ENCODE measurements at places on chromosomes 13 and 19.

DNA sequence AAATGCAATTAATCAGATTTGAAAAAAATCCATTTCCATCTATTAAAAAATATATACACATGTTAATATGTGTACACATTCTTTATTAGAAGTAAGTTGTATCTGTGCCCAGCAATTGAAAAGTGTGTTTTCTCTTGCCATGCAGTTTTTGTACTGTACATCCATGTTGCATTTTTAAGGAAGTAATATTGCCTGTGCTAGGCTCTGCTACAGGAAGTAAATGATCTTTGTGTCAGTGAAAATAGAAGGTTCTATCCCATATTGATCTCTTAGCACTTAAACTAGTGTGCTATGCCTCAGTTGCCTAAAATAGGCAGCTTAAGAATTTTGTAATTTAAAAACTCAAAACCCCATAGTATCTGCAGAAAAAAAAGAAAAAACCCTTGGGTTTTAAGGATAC, 122.5 kb downstream of the CDK8 start:
- DNase-seq, result no peak

DNA sequence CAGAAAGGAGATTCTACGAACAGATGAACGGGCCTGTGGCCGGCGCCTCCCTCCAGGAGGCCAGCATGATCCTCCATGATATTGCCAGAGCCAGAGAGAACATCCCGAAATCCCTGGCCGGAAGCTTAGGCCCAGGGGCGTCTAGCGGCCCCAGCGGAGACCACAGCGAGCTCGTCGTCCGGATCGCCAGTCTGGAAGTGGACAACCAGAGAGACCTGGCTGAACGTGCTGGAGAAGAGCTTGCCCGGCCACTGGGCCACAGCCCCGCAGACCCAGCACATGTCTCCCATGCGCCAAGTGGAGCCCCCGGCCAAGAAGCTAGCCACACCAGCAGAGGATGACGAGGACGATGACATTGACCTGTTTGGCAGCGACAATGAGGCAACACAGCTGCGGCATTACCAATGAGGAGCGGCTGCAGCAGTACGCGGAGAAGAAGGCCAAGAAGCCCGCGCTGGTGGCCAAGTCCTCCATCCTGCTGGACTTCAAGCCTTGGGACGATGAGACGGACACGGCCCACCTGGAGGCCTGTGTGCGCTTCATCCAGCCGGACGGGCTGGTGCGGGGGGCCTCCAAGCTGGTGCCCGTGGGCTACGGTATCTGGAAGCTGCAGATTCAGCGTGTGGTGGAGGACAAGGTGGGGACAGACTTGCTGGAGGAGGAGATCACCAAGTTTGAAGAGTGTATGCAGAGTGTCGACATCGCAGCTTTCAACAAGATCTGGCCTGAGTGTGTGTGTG, 78.8 kb upstream of the FRY start:
- no peak for DNase-seq

- DNase-seq, result peak; percentile 63
Measured at GRCh38 chr19:46990991-46991676, 28.5 kb upstream of the NPAS1 start.

GRCh38 chr13:20580257-20580656, 13.3 kb downstream of the IFT88 start:
- no peak for DNase-seq

DNA sequence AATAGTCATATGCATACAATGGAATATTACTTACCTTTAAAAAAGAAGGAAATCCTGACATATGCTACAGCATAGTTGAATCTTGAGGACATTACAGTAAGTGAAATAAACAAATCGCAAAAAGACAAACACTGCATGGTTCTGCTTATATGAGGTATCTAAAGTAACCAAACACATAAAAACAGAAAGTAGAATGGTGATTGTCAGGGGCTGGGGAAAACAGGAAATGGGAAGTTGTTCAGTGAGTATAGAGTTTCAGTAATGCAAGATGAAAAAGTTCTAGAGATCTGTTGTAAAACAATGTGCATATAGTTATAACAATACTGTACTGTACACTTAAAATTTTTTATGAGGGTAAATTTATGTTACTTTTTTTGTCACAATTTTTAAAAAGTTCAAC, 219.4 kb downstream of the KLF5 start:
- DNase-seq, result no peak

- DNase-seq, result no peak
Measured at GRCh38 chr13:49062297-49062896, 86.7 kb downstream of the FNDC3A start.

DNA sequence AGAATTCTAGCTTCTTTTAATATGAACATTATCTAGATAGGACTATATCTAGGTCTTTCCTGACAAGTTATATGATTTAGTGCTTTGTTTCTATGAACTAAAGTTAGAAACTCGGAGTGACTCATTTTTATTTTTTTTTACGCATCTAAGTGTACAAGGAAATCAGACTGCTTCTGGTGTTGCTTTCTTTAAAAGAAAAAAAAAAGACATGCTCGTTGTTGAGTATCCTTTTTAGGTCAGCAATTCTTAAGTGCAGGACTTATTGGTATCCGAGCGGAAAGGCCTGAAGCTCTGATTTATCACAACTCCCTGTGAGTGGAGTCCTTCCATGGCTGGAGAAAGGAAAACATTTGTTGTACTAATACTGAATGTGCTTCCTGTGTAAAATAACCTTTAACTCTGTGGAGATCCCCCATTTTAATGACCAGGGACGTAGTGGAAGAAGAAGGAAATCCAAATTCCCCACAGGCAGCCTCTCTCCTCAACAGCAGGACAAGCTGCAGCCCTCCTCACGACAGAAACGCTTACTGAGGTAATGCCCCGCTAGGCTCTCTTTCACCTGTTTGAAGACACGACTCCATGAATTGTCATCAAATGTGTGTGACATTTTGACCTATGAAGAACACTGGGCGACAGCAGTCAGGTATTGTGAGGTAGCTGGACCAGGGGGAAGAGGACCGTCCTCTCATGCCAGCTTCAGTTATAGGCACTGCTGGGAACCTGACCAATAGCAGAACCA, 17.9 kb upstream of the POMP start:
- no peak for DNase-seq

DNA sequence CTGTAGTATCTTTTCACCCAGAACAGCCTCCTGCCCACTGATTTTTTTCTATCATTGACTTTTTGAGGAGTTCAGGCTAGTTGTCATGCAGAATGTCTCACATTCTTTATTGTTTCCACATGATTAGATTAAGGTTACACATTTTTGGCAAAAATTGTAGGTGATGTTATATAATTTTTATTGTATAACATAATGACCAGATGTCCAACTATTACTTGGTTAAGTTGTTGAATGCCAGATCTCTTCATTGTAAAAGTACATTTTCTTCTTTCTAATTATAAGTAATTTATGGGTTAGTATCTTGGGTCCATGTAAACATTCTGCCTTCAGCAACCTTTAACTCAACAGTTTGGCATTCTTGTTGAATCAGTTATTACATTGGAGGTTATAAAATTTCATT, 138.4 kb downstream of the POSTN start:
- no peak for DNase-seq

DNA sequence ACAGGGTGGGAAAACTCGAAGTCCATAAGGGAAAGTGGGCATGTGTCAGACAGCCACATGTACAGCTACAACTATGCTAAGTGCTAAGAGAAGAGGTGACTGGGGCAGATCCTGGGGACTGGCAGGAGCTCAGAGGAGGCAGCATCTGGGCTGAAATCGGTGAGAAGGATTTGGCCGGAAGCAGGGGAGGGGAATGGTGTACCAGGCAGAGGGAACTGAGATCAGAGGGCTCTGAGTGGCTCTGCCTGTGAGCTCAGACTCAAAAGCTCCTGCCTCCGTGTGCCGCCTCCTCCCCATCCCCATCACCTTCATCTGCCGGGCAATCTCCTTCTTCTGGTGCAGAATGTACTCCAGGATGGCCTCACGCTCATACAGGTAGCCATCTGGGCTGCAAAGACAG, 21.8 kb downstream of the NOSIP start:
- no peak for DNase-seq

DNA sequence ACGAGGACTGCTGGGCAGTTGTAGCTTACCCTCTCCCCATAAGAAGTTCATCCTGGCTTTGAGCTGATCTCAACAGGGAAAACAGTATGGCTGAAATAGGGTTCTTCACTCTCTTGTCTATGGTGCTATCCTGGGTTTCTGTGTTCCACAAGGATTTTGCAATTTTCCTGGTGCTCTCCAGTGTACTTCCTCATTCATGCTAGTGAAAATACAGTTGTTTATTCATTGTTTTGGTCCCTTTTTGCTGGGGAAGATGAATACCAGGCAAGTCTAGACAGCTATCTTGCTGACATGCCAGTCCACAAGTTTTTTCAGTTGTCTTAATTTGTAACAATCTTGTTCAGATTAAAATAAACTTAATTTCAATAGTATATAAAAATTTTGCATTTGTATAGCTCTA, 306.5 kb downstream of the DLEU7 start:
- no peak for DNase-seq

- no peak for DNase-seq
Measured at GRCh38 chr13:96218475-96218874, 128.6 kb downstream of the HS6ST3 start.

DNA sequence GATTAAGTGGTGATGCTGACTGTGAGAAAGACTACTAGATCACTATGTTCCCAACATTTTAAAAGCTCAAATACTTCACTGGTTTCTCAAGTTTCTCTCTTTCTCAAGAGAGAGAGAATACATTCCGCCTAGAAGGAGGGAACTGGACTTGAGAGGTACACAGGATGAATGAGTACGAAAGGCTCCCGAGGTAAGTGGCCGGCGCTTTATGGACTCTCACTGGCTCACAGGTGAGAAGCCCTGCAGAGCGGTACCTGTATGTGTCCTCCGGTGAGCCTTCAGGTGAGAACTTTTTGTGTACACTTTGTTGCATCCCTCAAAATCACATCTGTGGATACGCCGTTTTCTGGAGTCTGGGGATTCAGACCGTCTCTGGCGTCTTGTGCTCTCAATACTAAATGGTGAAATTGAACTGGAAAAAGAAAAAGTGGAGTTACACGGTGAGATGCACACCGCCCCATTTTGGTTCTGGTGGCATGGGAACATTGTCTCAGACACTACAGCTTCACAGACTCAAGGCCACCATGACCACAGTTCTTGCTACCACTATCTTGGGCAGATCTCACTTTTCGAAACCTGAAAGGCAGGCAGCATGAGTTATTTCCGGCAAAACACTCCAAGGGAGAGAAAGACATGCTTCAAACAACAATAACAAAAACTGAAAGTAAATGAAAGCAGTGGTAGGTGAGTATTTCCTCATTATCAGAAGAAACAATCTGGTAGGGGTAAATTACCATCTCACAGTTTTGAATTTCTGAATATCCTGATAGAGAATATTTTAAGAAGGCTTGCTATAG, 418.9 kb downstream of the KLF12 start:
- no peak for DNase-seq

DNA sequence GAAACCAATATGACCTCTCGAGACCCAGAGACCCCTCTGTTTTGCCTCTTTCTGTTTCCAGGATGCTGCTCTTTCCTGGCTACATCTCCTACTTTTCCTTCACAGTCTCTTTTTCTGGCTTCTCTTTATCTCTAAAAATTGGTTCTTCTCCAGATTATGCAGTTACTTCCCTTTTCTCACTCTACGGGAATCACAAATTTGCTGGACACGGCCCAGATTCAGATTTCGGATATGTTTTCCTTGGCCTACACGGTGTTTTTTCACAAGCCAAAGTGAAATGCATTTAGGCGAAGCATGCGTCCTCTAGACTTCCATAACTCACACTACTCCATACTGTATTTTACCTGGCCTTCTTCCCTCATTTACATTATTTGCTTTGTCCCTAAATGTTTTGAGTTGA, 214.7 kb upstream of the MIR17HG start:
- DNase-seq, result no peak

- no peak for DNase-seq
Measured at GRCh38 chr19:32224371-32225244, 120.8 kb upstream of the ZNF507 start.

DNA sequence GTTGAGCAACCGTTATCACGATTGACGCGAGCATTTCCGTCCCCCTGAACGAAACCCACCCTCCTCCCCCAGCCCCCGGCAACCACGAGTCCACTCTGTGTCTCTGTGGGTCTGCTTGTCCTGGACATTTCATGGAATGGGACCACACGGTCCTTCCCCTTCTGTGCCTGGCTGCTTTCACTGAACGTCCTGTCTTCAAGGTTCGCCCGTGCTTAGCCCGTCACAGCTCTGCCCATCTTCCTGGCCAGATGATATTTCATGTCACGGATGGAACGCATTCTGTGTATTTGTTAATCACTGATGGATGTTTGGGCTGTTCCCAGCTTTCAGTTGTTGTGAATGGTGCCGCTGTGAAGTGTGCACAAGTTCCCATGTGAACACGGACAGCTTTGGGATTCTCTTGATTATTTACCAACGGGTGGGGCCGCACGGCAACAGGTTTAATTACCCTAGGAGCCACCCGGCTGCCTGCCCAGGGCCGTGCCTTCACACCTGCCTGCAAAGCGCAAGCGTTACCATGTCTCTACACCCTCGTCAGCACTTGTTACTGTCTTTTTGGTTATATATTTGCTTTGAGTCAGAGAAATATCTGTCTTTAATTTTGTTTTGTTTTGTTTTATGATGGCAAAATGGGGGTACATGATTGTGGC, 42.5 kb downstream of the RASA3 start:
- DNase-seq, result no peak

DNA sequence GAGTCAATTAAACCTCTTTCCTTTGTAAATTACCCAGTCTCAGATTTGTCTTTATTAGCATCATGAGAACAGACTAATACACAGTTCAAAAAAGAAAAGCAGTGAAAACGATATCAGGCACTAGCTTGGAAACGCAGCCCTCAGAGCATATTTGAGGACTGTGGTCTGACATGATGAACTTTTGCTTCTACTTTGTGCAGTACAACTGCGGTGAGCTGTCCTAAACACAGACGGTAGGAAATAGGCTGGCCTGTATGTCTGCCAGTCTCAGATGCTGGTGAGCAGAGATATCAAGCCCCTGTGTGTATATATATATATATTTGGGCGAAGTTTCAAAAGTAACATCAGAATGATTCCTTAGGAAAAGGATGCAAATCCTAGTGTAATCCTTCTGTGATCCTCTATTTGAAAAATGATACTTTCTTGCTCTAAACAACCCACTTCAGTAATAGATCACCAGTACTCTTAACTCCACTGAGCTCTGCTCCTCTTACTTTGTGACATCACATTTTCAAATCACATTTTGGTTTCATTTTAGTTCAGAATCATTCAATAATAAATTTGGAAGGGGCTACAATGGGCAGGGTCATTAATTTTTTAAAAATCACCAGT, 74.4 kb downstream of the TNFRSF19 start:
- DNase-seq, result no peak

DNA sequence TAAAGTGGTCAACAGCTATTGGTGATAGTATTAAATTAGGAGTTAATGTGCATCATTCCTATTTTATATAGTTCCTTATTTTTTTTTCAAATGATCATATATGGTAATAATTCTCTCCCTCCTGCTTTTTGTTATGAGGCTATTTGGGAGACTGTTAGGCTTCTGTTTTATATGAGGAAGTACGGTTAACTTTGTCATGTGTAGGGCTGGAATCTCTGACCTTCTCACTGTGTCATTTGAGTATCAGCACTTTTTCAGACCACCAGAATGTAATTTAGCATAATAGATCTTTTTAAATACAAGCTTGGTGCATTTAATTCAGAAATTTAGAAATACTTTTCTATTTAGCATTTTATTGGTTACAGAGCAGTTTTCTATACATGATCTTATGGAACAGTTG, 7.7 kb downstream of the DGKH start:
- DNase-seq, result no peak

GRCh38 chr19:27776020-27776419, 1436.9 kb downstream of the UQCRFS1 start:
- DNase-seq, result no peak
